ENCODE measurements at places on chromosomes 7 and 10.

DNA sequence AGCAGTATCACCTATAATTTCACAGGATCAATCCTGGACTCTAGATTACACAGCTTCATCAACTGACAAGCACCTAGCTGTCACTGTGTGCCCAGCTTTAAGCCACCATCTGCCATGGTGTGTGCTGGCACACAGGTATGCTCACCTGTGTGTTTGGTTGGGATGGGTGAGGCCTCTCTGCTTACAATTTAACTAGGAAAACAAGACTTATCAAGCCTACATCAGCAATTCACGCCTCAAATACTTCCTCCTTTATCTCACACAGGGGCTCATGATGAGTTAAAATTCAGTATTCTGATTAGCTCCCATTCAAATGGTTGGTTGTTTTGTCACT lies 608.2 kb downstream of the PARD3 start:
- DNase-seq: no peak

GRCh38 chr10:117503244-117504205 lies 39.0 kb upstream of the EMX2 start:
- DNase-seq: peak; percentile 53

GRCh38 chr7:124497176-124497575 lies 268.4 kb downstream of the GPR37 start:
- DNase-seq: no peak

- no peak for DNase-seq
These were observed 222.1 kb downstream of the NSUN6 start for GRCh38 chr10:18429335-18429734.

GRCh38 chr10:132967540-132967939 lies 25.2 kb upstream of the CFAP46 start:
- DNase-seq: no peak

- DNase-seq: no peak
These were observed 45.7 kb downstream of the TOMM7 start for GRCh38 chr7:22776964-22777363.

- no peak for DNase-seq
These were observed 709 bp downstream of the ARPC1B start for GRCh38 chr7:99375070-99375807.

Data from left renal cortex interstitium (tissue), 4 donors.